NCI-H1694 treated with DMSO at 0.1 percent for 48 hours (cell line): ENCODE measurements at places on chromosomes 7 and 10.

GRCh38 chr7:130189343-130189742, 15.9 kb downstream of the TMEM209 start:
- no peak for DNase-seq

DNA sequence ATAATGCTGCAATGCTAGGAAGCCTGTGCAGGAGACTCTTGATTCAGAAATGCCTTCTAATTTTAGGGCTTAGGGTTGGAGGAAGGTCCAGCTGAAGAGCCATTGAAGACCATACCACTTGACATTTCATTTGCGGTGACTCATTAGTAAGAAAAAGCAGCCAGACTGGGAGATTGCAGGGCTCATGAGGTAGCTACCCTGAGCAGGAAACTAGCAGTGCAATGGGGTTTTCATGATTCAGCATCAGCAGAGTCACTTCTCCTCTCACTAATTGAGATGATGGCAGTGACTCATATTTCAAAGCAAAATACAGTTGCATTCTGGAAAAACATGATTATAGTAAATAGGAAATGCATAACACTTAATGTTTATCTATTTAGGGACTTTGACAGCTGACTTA, 434.1 kb downstream of the DNAJB9 start:
- DNase-seq, result no peak

GRCh38 chr7:30730996-30731395, 20.9 kb upstream of the INMT start:
- DNase-seq, result no peak

DNA sequence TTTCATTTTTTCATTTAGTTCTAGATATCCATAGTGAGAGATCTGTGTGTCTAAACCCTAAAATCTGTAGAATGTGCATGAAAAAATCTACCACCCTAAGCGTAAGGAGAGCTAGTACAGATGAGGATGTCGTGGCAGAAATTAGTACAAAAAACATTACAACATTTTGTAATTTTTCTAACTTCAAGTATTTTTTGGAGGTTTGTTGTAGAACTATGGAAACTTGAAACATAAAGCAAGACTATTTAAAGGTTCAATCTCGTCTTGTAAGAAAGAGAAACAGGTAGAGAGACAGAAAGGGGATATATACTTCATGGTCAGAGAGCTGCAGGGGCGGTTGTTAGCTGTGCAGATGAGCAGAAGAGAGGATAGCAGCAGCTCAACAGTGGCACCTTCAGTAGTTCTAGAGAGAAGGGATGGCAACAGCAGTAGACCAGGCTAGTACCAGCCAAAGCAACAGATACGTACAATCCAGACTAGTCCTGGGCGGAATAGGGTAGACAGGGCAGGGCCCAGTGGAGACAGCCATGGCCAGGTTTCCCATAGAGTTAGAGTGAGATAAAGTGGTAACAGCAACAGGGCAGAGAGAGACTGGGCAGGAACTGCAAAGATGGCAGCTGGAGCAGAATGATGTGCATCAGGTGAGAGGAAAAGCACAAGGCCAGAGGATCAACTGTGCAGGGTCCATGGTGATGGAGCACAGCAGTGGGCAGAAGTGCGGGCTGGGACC, 145.2 kb downstream of the FRMD4A start:
- DNase-seq, result peak; percentile 10

DNA sequence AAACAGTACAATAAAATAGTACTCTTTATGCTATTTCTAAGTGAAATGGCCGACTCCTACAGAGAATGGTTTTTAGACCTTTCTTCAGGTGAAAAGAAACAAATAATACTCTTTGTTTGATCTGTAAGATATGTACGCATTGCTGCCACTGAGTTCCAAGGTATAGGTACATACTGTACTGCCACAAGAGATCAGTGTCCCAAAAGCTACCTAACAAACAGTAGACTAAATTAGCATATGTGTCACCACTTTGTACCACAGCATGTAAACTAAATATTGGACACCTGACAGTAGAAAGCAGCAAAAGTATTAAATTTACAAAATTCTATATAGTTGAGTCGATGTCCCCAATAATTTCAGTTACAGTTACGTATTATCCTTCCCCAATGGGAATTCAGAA, 14.4 kb downstream of the MTPN start:
- DNase-seq, result no peak

- DNase-seq, result no peak
Measured at GRCh38 chr7:80868566-80868965, 50.3 kb downstream of the SEMA3C start.

DNA sequence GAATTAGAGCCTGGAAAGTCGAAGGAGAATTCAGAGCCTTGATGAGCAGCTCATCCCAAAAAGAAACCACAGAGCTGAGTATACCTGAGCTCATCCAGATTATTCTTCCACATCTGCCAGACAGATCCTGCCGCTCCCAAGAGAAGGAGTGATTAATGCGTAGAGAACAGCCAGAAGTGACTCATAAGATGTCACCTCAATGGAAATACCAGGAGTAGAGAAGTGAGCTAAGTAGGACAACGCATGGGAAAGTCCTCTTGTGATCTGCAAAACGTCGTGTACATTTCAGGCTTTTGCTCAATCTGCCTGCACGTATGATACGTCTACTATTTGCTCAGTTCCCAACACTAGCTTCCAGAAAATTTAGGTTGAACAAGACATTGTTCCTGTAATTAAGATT, 230.5 kb upstream of the AUTS2 start:
- no peak for DNase-seq

- no peak for DNase-seq
Measured at GRCh38 chr7:105130048-105130447, 116.0 kb downstream of the KMT2E start.

GRCh38 chr7:142583446-142583845, 165.8 kb upstream of the PRSS1 start:
- no peak for DNase-seq

DNA sequence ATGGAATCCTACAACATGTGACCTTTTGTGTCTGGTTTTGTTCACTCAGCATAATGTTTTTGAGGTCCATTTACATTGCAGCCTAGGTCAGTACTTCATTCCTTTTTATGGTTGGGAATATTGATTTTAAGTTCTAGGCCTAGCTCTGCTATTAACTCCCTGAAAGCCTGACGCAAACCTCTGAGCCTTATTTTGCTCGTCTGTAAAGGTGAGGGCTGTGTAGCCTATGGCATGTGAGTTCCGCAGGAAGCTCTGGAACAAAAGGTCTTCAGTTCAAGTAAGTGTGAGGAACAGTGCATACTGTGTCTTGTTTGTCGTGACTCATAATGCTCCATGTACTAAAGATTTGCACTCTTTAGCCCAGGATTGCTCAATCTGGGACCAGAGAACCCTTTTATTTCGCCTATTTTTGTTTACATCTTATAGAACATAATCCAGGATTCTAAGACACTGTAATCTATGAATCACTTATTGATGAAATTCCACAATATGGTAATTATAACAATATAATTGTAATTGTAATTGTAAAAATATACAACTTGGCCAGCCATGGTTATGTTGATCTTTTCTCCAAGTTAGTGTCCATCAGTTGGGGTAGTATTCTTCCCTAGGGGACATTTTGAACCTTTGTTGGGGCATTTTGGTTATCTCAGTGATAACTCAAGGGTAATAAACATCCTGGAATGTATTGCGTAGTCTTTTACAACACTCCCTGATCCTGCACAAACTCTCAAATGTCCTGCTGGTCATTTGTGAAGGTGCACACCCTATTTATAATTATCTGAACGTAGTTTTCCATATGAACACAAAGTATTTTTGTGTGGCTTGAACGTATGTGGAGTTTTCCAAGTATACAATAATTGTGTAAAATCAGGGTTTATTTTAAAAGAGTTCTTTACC, 184.7 kb downstream of the VTI1A start:
- DNase-seq, result no peak

- DNase-seq, result no peak
Measured at GRCh38 chr10:87546971-87547413, 42.3 kb downstream of the MINPP1 start.

DNA sequence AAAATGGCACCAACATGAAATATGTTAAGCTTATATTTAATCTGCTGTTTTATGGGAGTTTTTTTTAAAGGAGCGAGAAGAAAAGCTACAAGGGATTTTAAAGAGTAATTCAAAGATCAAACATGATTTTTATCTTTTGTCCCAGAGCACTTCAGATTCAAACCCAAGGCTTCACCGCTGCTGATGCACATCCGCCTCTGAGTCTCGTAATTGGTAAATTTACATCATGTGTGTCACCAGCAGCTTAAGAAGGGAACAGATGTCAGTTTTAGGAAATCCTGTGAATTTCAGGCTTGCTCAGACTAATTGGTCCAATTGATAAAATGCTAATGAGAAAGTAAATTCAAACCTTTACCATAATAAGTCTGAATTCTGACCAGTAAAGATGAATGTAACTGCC, 406.3 kb downstream of the GFRA1 start:
- DNase-seq, result no peak

- peak; percentile 9 for DNase-seq
Measured at GRCh38 chr10:33509231-33509831, 174.9 kb upstream of the NRP1 start.

DNA sequence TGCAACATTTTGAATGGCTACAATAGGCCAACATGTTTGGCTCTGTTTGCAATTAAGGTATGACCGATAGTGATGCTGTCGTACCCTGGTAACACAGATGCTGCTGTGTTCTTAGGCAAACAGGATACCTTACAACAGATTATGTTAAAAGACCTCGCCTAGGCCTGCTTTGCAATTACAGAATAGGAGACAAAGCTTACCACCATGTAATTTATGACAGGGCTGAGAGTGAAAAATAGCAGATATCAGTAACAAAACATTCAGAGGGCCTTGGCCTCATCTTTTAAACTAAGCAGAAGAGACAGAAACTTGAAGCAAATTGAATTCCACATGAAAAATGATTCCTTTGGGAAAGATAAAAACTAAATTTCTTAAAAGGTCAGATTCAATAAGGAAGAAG, 29.4 kb upstream of the ABLIM1 start:
- DNase-seq, result no peak

DNA sequence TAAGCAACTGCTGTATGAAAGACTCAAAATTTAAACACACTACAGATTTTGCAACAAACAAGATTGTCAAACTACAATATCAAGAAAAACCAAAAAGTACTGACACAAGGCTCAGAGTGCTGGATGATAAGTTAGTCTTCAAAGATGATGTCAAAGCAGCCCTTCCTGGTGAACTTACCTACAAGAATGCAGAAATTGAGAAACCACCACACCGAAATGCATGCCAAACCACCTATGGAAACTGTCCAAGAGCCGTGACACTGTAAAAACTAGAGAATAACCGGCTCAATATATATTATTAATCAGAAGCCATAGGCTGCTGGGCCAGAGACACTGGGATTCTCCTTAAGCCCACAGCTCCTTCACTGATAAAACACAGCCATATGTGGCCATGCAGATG, 25.3 kb downstream of the DENND11 start:
- no peak for DNase-seq

DNA sequence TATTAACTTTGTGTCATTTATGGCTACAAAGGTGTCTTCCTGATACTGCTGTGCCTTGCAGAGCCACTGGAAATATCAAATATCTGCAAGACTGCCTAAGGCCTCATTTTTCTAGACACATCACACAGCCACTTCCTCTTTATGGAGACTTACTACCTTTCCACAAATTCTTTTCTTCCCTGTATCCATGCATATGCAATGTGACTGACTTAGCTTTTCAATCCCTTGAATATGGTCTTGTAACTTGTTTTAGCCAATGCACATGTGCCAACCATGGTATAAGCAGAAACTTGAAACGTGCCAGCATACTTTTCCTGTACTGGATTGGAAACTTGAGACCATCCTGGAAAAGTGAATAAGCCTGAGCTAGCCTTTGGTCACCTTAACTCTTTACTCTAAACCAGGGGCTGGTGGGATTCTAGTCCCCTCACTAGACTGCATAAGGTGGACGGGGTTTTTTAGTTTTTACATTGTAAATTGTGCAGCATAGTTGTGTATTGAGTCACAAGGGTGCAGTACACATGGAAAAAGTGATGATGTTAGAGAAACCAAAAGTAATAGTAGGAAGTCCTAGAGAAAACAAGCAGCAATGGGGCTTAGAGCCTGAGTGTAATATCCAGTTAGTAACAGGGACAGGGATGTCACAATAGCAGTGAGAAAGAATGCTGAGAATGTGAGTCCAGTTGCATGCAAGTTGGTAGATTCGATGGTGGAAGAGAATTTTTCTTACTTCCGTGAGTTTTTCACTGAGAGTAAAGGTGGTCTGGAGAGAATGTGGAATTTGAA, 879.5 kb downstream of the SORCS1 start:
- DNase-seq, result no peak

- no peak for DNase-seq
Measured at GRCh38 chr10:14686356-14686755, 88.3 kb downstream of the FAM107B start.

DNA sequence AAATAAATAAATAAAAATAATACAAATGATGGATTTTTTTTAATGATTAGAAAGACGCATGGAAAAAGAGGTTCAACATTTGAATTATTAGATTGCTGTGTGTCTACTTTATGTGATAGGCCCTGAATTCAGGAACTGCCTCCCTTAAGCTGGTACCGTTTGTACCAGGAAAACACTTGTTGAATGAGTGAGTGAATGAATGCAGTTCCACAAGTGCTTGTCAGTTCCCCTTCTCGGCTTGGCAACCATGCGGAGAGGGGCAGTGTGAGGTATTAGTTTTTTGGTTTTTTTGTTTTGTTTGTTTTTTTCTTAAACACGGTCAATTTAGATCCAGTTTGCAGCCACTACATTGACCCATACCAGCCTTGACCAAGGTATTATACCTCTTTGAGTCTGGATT, 2.1 kb upstream of the DPY19L1 start:
- no peak for DNase-seq

- DNase-seq, result no peak
Measured at GRCh38 chr7:116218051-116218645, 7.8 kb downstream of the TES start.

DNA sequence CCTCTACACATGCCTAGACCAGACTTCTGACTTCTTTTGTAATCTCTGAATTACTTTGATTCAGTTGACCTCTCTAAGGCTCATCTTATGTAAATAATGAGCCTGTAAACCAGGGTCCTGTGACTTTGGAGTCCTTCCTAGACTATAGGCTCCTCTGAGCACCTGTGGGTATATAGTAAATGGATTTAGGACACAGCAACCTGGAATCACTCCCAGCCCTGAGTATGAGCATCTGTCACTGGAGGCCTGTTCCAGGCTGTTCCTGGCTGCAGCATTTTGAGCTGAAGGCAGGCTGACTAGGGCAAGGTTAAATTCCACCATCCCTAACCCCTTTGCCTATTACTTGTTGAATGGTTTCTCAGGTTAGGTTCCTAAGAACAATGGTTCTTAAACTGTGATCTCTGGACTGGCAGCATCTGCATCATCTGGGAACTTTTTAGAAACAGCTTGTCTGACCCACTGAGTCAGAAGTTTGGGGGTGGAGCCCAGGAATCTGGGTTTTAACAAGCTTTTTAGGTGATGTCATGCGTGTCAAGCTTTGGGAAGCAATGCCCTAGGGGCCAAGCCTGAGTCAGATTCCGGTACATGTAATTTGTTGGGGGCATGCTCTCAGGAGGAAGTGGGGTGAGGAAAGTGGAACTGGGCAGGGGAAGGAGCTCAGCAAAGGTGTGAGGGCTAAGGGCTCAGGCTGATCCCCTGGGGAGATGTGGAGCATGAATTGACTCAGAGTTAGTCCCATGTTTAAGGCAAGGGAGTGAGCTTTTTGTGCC, 28.2 kb downstream of the MINDY4 start:
- peak; percentile 19 for DNase-seq

- DNase-seq, result no peak
Measured at GRCh38 chr10:113997428-113997827, 46.2 kb upstream of the ADRB1 start.
